Osteoblast (primary cell): ENCODE measurements at places on chromosomes 11 and 22.

DNA sequence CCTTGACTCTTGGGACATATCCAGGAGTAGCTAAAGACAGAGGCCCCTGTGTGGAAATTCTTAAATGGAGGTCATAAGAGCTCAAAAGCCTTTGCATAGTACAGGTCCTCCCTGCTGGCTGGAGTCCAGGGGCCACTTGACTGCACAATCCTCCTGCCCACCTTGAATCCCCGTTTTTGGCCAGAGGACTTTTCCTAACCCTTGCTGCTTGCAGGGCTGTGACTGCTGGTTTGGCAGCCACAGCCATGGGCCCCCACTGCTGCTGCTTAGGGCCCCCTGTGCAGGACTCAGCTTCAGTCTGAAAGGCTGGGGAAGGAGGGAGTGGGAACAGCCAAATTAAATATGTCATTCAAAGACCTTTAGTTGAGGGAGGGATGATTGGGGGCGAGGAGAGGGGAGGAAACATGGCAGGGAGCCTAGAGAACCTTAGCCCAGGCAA is 33.4 kb downstream of the ARHGAP1 start:
- H3K27ac ChIP-seq, result no peak overlapping the region
- no peak overlapping the region for H3K4me3 ChIP-seq

DNA sequence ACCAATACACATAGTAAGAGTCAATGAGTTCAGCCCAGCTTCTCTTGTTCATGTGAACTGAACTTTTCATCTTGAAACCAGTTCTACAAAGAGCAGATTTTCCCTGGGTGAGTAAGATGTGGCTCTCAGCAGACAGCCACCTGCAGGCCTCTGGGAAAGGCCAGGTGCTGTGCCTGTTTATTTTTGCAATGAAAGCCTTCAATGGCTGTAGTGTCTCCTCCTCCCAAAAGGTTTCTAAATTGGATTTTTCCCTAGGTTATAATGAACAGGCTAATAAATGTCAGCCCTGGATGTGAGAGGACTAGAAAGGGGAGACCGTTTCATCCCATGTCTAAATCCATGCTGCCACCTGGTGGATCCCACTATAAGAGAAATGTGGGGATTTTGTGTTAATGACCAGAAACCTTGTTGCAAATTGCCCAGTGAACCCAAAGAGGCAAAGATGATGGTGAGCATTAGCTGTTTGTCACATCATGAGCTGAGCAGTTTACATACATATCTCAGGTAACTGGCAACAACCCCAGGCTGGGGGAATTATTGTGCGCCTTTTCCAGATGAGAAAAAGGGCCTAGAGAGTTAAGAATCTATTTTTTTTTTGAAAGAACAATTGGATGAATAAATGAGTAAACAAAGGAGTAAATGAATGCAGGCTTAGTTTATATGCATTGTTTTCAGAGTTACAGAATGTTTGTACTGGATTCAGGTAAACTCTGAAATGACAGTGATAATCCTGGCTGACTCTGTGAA is 12.7 kb downstream of the C11orf91 start:
- no peak overlapping the region for H3K27ac ChIP-seq
- H3K27me3 ChIP-seq, result no peaks in the 10 kb centered on the region
- no peaks in the 10 kb centered on the region for H3K36me3 ChIP-seq
- no peak for DNase-seq
- peaks cover 39% of the 10 kb centered on the region for H3K4me1 ChIP-seq

DNA sequence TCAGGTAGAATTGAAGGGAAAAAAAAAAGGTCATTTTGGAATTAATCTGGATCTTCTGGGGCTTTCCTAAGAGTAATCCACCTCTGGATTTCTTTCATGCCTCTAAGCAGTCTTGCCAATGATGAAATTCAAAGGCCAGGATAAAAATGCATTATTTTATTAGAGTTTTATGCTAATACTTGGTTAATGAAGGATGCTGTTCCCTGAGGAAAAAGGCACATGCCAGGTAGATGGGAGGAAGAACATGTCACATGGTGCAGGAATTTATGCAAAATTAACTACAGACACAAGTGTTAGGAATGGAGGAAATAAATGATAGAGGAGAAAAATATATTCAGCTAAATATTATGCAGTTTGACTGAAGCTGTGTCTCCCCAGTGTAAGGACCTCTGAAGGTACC is 792.0 kb downstream of the ETS1 start:
- H3K36me3 ChIP-seq, result no peaks in the 10 kb centered on the region
- no peak overlapping the region for H3K27ac ChIP-seq
- no peaks in the 10 kb centered on the region for H3K4me1 ChIP-seq

DNA sequence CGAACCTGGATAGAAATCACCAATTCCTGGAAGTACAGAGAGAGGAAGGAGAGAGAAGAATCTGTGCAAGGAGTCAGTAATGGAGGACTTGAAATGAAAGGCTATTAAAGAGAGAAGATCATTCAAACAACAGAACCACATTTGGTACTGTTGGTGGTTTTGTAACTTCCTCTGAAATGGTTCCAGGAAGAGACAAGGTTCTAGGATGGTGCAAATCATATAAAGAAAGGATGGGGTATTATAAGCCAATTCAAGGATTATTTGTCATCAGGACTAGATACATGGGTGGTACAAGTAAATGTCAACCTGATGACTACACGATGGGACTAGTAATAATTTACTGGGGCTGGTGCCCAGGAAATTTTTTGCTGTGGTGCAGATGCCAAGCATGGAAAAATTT is 28.9 kb upstream of the TMA7B start:
- H3K36me3 ChIP-seq, result no peaks in the 10 kb centered on the region
- H3K4me3 ChIP-seq, result no peak overlapping the region
- H3K27ac ChIP-seq, result no peak overlapping the region
- no peak for DNase-seq

GRCh38 chr11:125922156-125922555 is 17.8 kb downstream of the DDX25 start:
- H3K4me1 ChIP-seq, result no peaks in the 10 kb centered on the region
- peaks cover 51% of the 10 kb centered on the region for H3K27me3 ChIP-seq
- H3K4me3 ChIP-seq, result no peak overlapping the region
- no peak for DNase-seq

DNA sequence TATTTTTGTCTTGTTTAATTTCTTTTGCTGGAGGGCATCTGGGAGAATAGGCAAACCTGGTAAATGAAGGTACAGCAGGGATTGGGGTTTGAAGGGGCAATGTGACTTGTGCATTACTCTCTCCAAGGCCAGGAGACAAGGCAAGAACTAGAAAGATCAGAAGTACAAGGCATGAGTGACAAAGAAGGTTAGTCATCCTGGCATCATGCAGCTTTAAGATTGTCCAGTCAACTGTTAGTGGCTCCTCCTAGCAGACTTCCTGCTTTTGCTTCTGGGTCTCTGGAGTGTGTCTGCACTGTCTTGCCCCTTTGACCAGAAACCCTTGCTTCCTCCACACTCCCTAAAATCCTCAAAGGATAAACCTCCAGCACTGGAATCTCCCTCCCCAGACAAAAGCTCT is 27.2 kb upstream of the GLYATL1 start:
- peaks cover 3% of the 10 kb centered on the region for H3K4me1 ChIP-seq
- H3K27me3 ChIP-seq, result no peaks in the 10 kb centered on the region
- H3K27ac ChIP-seq, result no peak overlapping the region
- no peaks in the 10 kb centered on the region for H3K36me3 ChIP-seq
- DNase-seq, result no peak

DNA sequence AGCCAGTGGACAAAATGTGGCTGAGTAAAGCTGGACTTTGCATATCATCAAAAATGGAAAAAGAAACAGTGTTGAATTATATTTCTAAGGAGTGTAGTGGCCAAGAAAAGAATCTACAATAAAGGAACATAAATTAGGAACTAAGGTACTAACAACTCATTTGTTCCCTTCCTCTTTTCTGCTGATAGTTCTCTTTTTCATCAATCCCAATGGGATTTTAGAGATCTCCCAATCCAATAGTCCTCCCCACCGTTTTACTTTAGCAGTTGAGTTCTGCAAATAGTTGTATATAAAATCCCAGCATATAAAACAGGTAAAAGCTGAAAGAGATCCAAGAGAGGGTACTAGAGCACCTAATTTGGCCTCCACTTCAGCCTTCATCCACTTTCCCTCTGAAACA is 2.0 kb downstream of the PRCP start:
- H3K4me3 ChIP-seq, result no peak overlapping the region
- H3K4me1 ChIP-seq, result peaks cover 26% of the 10 kb centered on the region
- no peak overlapping the region for H3K27ac ChIP-seq
- H3K36me3 ChIP-seq, result no peaks in the 10 kb centered on the region
- no peaks in the 10 kb centered on the region for H3K27me3 ChIP-seq
- DNase-seq, result no peak
